Activated T-cell treated with anti-CD3 and anti-CD28 coated beads for 1 hour (primary cell): ENCODE measurements at places on chromosomes 1 and 21.

GRCh38 chr1:165257969-165258459 is 98.5 kb downstream of the LMX1A start:
- no peak for DNase-seq

DNA sequence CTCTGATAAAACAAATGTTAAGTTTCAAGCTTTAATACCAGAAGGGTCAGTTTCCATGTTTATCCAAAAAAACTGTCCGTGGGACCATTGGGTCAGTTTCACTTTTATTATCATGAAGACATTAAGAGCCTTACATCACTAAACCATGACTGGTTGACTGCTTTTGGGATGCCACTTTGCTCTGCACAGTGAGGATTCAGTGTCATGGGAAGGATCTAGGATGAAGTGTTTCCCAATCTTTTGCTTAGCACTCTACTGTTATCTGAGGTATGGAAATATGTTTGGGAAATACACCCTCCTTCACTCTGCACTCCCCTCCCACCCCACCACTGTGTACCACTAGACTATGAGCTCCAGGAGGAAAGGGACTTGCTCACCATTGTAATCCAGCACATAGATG is 16.3 kb downstream of the RPS6KC1 start:
- DNase-seq: no peak

- DNase-seq: peak; percentile 43
Observed at GRCh38 chr21:44618909-44619308, 7.0 kb downstream of the KRTAP10-8 start.

- DNase-seq: no peak
Observed at GRCh38 chr21:46168659-46169386, 13.4 kb upstream of the FTCD start.

- no peak for DNase-seq
Observed at GRCh38 chr1:171597203-171597602, 24.8 kb upstream of the MYOCOS start.

GRCh38 chr1:40381268-40382107 is 8.0 kb downstream of the SMAP2 start:
- DNase-seq: no peak

- DNase-seq: no peak
Observed at GRCh38 chr1:34846265-34846664, 13.3 kb downstream of the SMIM12 start.

DNA sequence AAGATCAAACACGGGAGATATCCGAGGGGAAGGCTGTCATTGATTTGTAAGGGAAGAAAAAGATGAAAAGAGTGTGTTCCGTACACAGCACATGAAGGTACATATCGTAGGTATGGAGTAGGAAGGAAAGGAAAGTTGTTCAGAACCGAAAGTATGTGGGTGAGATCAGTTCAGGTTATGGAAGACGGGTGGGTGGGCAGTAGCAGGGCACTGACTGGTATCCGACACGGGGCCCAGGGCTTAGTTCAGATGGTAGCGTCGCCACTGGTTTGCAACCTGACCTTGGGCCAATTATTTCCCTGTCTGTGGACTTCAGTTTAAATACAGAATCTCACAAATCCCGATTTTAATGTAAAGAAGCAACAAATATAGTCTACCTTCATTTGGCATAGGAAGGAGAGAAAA is 27.8 kb upstream of the A3GALT2 start:
- DNase-seq: no peak

- DNase-seq: no peak
Observed at GRCh38 chr1:202272103-202272845, 69.5 kb downstream of the UBE2T start.

GRCh38 chr1:206526064-206526911 is 19.0 kb downstream of the RASSF5 start:
- DNase-seq: no peak

GRCh38 chr1:54253480-54253879 is 53.5 kb downstream of the MRPL37 start:
- no peak for DNase-seq

DNA sequence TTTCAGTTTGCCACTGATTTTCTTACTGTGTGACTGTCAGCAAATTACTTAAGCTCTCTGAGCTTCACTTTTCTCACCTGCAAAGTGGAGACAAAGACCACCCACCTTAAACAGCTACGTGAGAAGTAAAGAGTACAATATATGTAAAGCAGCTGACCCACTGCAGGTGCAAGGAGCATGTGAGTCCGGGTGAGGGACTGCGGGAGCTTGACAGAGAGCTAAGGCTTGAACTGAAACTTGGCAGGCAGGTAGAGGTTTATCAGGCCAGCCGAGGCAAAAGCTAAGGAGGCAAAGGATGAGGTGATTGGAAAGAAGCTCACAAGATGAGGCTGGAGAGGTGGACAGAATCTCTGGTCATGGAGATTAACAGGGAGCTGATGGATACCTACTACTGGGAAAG is 36.6 kb downstream of the NIBAN1 start:
- DNase-seq: no peak

- no peak for DNase-seq
Observed at GRCh38 chr1:204685236-204686006, at the start of gene LRRN2. Gene LRRN2, minus strand, starts transcription at chr1:204685738. Its CDS starts 65,746 bp downstream, at chr1:204619992.

DNA sequence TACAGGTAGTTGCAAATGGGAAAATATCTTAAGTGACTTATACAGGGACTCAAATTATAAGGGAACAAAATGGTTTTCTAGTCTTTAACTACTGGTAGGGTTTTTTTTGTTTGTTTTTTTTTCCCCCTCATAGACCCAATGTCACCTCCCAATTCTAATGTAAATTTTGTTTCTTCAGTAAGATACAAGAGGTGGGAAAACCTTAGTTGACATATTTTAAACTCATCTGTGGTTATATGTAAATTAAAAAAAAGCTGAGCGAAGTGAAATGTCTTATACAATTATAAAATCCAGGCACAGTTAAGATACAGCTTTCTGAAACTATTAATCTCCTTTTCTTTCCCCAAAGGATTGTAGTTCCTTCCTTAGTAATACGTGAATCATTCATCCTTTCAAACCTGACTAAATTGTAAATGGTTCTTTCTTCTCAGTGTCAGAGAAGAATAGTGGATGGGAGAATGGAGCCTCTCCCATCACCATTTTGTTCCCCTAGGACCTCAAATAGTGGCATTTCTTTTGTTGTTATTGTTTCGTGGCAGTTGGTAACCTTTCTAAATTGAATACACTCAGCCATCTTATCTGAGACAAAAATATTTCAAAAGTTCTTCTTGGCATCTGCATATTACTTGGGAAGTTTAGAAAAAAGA is 11.2 kb downstream of the TSEN15 start:
- DNase-seq: no peak

DNA sequence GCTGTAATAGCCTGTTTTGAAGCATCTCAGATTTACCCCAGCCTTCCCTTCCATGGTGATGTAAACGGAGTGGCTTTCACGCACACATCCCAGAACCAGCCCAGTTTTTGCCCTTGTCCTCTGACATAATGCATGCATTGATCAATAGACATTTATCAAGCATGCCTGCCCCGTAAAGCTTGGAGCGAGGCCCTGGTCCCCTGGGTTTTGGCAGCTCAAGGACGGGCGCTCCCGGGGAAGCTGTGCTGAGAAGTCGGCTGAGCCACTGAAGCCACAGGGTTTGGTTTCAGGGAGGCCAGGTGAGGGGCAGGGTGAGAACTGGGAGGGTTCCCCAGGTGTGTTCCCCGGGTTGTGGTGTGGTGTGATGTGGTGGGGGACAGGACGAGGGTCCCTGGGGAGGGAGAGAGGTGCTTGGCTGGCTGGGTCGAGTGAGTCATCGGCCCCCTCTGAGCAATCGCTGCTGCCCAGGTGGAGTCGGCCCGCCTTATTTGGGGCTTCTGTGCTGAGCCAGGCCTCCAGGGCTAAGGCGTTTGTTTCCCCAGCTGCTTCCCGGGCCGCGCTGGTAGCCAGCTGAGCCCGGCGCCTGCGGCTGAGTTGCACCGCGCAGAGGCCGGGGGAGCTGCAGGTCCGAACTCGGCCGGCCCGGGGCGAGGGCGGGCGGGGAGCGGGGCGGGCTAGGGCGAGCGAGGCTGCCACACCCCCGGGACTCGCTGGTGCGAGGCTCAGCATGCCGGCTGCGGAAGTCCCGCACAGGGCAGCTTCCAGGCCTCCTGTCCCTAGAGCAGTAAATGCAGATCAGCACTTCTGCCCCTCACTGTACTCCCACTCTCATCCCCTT is 23.6 kb downstream of the ATP2B4 start:
- DNase-seq: peak; percentile 52

DNA sequence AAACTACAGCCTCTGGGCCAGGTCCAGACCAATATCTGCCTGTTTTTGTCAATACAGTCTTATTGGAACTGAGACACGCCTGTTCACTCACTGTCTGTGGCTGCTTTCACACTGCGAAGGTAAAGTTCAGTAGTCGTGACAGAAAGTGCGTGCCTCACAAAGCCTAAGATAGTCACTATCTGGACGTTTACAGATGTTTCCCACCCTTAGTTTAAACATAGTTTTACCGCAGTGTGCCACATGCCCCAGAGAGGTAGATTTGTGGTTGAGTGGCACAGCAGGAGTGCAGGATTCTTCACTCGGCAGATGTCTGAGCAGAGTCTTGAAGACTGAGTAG is 61.9 kb downstream of the NFASC start:
- DNase-seq: no peak

DNA sequence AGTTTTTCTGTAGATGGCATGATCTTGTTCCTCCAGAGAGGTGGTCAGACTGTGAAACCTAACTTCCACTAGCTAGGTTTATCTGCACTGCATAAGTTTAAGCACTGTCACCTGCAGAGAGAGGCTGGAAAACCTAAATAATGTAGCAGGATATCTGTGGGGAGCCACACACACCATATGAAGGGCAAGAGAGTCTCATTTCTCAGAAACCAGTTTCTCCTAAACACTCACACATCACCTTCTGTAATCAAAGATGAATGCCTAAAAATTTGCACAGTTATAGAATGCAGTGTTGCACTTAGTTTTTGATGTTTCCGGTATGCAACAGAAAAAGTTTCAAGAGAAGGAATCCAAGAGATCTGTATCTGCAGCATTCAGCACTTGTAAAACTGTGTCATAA is 654.6 kb downstream of the ADGRL2 start:
- DNase-seq: no peak

DNA sequence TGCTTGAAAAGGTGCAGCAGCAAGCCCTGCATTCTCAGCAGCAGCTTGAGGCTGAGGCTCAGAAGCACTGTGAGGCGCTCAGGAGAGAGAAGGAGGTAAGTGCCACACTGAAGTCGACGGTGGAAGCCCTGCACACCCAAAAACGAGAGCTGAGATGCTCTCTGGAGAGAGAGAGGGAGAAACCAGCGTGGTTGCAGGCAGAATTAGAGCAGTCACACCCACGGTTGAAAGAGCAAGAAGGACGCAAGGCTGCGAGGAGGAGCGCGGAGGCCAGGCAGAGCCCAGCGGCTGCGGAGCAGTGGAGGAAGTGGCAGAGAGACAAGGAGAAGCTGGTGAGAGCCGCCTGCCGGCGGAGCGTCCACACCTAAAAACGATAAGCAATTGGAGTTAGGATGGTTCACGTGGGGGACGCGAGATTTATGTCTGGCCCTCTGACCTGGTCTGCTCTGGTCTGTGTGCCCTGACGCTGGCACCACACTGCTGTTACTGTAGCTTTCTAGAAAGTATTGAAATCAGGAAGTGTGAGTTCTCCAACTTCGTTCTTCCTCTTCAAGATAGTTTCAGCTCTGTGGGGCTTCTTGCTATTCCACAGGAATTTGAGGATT is 26.7 kb upstream of the DIP2A start:
- no peak for DNase-seq

GRCh38 chr1:48038270-48038767 is 41.1 kb upstream of the TRABD2B start:
- DNase-seq: no peak

DNA sequence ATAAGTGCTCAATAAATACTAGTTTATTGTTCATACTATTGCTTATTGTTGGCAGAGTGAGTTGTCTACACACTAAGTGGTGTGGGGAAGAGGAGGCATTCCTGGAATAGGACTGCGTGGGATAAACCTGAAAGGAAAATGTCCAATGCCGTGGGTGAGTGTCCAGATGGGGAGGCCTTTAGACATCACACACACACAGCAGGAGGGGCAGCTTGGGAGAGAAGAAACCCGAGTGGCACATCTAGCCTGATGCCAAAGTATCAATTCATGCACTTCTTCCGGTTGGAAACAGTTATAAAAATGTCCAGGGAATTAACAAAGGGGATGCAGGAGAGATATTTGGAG is 27.3 kb downstream of the CCN1 start:
- no peak for DNase-seq

DNA sequence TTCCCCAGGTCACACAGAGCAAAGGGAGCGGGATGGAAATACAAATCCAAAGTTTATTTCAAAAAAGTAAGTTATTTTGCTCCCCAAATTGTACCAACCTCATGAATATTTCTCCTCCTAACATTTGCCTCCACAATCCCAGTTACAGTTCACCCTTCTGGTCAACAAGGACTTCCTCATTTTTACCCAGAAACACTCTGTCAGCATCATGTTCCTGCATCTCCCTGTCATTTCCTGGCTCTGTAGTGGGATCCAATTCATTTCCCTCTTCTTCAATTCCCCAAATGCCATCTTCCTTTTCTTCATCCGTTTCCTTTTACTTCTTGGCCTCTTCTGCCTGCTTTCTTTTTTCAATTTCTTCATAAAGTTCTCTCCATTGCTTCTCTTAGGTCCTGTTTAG is 32.0 kb upstream of the EPS15 start:
- no peak for DNase-seq

DNA sequence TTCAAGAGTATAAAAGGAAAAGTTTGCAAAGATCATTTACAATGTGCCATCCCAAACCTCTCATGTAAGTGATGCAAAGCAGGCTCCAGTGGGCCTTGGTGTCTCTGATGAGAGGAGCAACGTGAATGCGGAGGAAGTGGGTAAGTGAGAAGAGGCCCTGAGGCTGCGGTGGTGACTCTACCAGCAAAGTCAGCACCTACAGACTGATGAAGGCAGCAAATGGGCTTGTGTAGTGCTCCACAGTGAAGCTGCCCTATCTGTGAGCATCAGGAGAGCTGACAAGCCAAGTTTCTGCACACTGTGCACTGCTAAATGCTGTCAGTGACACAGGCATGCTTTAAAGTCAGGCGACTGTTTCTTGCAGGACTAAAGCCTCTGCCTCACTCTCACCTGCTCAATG is 15.6 kb upstream of the RAP1A start:
- DNase-seq: peak; percentile 62

DNA sequence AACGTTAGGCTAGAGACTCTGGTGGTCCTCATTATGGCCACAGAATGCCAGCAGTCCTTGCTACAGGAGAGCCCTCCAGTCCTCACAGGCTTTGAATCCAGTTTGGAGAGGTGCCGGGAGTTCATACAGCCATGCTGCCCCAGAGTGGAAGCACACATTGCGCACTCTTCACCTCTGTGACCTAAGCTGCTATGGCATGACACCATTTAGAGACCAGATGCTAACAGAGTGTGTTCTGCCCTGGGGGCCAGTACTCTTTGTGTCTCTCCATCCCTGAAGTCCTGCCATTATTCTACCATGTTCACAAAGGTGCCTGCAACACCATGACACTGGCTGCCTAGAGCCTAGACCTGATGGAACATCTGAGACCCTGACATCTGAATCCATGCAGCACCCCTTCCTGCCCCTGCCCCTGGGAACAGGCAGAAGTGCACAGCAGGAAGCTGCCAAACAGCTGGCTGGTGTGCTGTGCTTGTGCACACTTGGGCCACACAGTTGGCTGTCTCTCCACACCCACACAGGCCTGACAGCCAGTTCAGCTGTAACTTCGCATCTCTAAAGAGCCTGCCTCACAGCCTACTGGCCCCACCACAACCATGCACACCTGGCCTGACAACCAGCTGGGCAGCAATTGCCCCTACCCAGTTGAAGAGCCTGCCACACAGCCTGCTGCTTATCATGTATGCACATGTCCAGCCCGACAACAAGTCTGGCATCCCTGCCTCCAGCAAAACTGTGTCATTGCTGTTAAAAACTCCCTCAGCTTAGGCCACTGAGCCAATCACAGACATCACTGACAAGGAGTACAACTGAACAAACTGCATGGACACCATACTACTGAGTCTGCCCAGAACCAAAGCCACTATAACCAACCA is 49.1 kb downstream of the MCOLN2 start:
- no peak for DNase-seq
